T-helper 1 cell (primary cell): ENCODE measurements at places on chromosomes 6 and 20.

- no peak for DNase-seq
These were observed 54.7 kb downstream of the TRMT6 start for GRCh38 chr20:5895626-5896025.

GRCh38 chr6:135604035-135604860, 106.7 kb upstream of the AHI1 start:
- no peak for DNase-seq

DNA sequence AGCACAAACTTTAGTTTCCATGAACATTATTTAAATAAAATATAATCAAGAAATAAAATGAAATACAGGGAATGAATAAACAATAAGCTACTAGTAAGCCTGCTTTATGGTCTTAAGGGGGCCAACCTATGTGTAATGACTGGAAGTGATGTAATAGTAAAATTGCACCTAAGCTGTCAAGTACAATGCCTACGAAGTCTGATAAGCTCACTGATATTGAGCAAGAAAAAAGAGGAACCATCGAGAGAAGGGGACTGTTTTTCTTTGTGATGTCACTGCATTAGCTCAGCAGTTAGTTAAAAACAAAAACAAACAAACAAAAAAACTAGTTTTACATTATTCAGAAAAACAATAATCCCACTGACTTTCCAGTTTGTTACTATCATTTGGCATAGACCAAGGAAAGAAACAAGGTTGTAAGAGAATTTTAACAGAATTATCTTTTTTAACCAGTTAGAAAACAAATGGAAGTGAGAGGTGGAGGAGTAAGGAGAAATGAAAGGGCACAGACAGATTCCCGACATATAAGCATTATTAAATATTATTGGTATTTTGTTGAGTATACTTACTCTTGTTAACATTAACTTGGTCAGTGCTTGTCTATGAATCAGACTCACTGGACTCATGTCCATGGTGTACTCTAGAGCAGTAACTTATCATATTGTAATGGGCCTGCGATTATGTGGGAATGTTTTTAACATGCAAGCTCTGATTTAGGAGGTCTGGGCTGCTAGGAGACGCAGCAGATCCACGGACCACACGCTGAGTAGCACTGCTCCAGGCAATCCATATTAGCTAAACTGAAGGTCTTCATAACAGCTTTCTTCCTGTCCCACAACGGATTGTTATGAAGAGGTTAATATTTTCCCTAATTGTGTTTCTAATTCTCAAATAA, 99.6 kb upstream of the HMGCLL1 start:
- DNase-seq: no peak

DNA sequence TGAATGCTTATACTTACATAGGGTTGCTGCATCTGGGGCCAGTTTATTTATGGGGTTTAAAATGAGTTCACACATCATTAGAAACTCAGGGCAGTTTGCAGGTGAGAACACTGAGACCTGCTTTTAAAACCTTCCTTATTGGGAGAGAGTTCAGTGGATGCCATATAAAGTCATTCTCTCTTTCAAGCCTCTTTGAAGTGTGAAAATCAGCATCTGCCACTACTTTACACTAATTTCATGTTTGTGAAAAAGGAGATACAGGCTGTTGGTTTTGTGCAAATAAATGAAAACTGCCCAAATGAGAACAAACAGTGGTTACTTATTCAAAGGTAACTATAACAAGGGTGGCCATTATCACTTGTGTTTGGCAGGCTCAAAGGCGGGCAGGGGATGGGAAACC, 530.5 kb downstream of the KIF16B start:
- no peak for DNase-seq

DNA sequence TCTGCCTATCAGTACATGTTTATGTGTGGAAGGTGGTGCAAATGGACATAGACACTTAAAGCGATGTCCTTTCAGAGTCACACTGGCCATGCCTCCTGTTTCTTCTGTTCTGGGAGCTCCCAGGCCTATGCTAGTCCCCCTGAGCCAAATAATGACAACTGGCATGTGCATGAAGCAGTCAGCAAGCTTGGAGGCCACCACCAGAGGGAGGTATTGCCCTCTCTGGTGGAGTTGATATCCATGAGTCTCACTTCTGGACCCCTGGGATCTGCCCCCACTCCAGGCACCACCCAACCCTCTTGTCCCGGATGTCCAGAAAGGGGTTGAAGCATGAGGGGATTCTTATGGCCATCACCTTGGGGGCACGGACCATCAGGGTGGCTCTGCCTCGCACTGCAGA, 172.2 kb downstream of the AIG1 start:
- DNase-seq: no peak

- DNase-seq: no peak
These were observed 80.1 kb upstream of the ARMC2 start for GRCh38 chr6:108768166-108768555.

GRCh38 chr20:61929561-61929960, 136.1 kb downstream of the TAF4 start:
- DNase-seq: no peak

- DNase-seq: no peak
These were observed 27.4 kb downstream of the NPEPL1 start for GRCh38 chr20:58719971-58720371.

DNA sequence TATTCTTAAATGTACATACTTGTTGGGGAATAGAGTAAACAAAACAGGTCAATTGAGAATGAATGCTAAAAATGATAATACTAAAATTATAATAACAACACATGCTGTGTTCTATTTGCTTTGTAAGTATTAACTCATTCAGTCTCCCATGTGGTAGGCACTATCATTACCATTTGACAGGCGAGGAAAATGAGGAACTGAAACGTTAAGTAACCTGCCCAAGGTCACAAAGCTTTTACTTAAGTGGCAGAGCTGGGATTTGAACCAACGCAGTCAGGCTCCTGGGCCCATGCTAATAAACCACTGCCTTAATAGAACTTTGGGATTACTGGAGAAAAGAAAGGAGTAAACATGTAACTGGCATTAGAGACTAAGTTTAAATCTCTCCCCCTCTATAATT, 3.8 kb downstream of the NSFL1C start:
- no peak for DNase-seq

- DNase-seq: no peak
These were observed 19.3 kb upstream of the NEDD9 start for GRCh38 chr6:11251553-11252360.

GRCh38 chr6:144659202-144660182, 374.4 kb downstream of the UTRN start:
- no peak for DNase-seq

- DNase-seq: no peak
These were observed 271.7 kb downstream of the RFPL4B start for GRCh38 chr6:112618849-112619248.

GRCh38 chr6:155147958-155148663, 115.7 kb upstream of the CLDN20 start:
- no peak for DNase-seq

- no peak for DNase-seq
These were observed 266.9 kb upstream of the STXBP5 start for GRCh38 chr6:146937316-146937715.

GRCh38 chr20:18223409-18223808, 64.9 kb upstream of the ZNF133 start:
- DNase-seq: no peak

DNA sequence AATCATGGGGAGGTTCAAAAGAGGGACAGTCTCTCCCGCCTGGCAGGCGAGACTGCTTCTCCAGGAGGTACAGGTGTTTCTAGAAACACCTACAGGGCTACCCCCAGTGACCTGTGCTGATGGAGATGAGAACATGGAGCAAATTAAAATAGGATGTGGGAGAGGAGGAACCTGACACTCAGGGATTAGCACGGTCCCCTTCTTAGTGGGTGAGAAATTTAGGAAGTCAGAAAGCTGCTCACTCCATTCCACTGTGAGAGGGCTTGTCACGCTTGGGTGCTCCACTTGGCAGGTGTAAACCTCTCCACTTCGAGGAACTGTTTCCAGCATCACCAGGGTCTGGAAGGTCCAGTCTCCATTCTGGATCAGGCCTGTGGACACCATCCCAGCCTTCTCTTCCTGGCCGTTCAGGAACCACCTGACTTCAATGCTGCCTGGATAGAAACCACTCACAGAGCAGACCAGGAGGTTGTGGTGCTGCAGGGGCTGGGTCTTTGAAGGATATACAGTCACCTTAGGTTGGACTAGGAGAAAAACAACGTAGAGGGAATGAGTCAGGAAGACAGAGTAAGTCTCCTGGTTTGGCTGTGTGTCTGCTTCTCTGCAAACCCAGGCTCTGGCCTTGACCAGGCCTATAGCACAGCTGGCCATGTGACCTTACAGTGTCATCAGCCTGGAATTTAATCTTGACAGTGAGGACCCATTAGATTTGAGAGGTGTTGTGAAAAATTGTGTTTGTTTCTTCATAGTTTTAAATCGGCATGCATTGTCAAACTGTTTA, 8.1 kb downstream of the HLA-DRB1 start:
- no peak for DNase-seq

GRCh38 chr20:62305149-62305764, 2.5 kb downstream of the ADRM1 start:
- DNase-seq: no peak

- DNase-seq: no peak
These were observed 4.0 kb downstream of the SS18L1 start for GRCh38 chr20:62147528-62147927.

GRCh38 chr6:6556738-6557503, 31.6 kb upstream of the LY86 start:
- peak; percentile 7 for DNase-seq

GRCh38 chr6:158803733-158804143, 15.4 kb downstream of the EZR start:
- peak; percentile 53 for DNase-seq

GRCh38 chr6:146594495-146594894, 4.3 kb upstream of the ADGB start:
- no peak for DNase-seq

DNA sequence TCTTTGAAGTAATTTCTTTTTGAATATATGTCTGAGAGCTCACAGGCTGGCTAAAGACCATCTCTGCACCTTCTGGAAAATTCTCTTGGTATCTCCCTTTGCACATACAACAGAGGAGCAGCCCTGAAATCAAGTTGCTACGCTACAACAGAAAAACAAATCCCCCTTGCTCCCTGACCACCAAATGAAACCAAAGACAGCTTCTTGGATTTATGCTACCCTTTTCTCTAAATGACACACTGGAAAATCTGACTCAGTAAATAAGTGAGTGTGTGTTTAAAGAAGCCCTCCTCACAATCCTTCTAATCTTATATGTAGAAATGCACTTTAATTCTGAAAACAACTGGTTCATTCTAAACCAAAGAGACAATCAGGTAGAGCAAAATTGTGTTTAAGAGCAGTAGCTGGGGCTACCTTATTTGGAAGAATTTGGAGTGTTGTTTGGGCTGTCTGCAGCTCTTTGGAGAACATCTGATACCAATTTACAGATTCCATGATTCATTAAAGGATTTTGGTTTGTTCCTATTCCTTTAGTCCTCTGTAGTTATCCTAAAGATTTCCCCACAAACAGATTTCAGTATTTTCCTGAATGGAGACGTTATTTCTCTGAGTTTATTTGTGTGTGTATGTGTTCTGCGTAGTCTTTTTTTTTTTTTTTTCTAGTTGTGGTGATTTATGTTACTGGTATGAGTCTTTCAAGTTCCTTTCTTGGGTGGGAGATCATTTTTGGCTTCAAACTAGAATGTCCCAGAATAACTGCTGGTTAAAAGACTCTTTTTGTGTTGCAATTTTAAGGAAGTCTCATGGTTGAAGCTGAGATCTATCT, 36.4 kb upstream of the UTRN start:
- no peak for DNase-seq

GRCh38 chr6:127058936-127059335, 59.5 kb upstream of the RSPO3 start:
- DNase-seq: no peak

DNA sequence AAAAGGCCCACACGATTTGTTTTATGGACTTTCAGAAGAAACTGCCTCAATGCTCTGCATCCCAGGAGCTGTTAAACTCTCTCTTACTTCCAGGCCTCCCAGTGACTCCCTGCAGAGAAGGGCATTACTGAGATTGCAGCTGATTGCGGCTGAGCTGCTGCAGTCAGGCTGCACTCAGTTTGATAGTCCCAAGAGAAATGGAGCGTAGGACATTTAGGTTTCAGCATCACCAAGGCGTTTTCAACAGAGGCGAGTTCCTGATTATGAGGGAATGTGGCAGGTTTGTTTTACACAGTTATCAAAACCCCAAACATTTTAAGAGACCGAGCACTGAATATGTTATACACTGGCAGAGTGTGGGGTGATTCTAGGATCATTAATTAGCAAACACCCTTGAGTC, 145.6 kb downstream of the TBX18 start:
- DNase-seq: no peak

- DNase-seq: no peak
These were observed 39.5 kb downstream of the UBE2V1 start for GRCh38 chr20:50073500-50073899.

DNA sequence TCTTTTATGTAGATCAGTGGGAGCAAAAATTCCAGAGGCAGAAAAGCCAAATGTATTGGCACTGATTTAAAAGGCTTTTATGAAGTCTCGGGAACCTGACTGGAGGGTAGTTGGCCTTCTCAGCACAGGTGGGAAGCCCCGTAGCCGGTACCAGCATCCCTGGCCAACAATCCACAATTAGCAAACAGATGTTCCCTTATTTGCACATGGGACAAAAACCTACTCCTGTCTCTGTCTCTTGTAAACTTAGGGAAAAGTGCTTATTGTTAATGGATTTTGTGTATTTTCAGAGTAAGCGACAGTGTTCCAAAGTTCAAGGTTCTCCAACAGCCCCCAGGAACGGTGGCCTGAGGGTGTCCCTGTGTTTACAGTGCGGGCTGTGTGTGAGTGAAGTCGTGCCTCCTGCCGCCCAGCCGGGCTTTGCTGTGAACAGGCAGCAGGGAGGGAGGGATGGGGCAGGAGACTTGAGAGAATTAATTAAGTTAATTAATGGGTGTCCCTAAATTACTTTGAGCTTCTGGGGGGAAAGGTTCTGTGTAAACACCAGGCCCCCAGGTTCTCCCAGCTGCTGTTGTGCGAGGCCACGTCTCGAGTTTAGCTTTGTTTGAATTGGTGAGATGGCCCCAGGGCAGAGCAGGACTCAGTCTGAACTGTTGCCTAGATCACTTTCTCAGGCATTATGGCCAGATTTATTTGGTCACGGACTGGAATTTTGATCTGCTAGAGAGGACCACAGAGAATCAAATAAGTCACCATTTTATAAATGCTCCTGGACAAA, 3.9 kb downstream of the SYNJ2 start:
- DNase-seq: no peak

DNA sequence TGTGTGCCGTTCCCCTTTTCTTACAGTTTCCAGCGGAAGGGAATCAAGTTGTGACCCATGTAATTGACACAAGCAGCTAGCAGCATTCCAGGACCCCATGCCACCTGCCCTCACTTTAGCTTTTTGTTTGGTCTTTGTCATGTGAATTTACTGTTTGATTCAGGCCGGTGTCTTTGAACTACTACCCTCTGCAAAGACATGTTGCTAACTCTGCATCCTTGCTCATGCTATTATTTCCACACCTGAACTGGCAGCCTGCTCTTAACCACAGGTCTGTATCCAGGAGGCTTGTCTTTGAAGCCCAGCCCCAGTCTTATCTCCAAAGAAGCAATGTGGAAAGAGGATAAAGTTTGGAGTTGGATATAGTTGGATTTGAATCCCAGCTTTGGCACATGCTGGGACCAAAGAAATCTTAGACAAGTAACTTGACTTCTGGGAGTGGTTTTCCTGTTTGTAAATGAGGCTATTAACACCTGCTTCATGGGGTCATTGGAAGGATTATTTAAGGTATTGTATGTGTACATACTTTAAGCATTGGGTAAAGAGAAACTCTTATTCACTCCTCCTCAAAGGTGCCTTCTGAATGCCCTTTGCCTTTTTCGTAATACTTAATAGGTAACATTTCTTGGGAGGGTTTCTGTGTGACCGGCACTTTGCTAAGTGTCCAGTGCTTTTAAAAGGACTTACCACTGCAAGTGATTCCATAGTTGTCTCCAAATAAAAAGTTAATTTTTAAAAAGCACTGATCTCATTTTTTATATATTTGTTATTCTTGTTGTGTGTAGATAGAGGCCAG, 52.4 kb downstream of the RALY start:
- DNase-seq: no peak
